Activated CD4-positive, alpha-beta memory T cell treated with anti-CD3 and anti-CD28 coated beads for 36 hours (primary cell): ENCODE measurements at places on chromosomes 11 and 22. TPM values are rescaled to one million over a fixed set of nuclear protein-coding genes. Genes with fewer than 3 reads are reported as not detected.

The VSIG10L2 gene
- total RNA-seq = not detected

The OR51T1 gene
- total RNA-seq = not detected

The POTEH gene
- not detected for total RNA-seq

The MMP27 gene
- total RNA-seq = not detected

The FAT3 gene
- not detected for total RNA-seq

The PRRG4 gene
- 0.24 TPM for total RNA-seq

The FADS3 gene
- total RNA-seq = 11.9 TPM

The MPZL3 gene
- 47.3 TPM for total RNA-seq

The PANX2 gene
- 3.3 TPM for total RNA-seq

The OPCML gene
- not detected for total RNA-seq

The PEX16 gene
- total RNA-seq = 34.6 TPM

The ZDHHC24 gene
- 14.9 TPM for total RNA-seq

The RAB38 gene
- total RNA-seq = 0.97 TPM

The APOA5 gene
- not detected for total RNA-seq

The NCAM1 gene
- total RNA-seq = not detected

The OR8G5 gene
- not detected for total RNA-seq

The EXPH5 gene
- total RNA-seq = 1.4 TPM

The TSPAN32 gene
- 5.5 TPM for total RNA-seq

The SIPA1 gene
- 163 TPM for total RNA-seq

The CSRP3 gene
- not detected for total RNA-seq
